Putamen (tissue), 1 donor: ENCODE measurements at places on chromosomes 13 and 19.

DNA sequence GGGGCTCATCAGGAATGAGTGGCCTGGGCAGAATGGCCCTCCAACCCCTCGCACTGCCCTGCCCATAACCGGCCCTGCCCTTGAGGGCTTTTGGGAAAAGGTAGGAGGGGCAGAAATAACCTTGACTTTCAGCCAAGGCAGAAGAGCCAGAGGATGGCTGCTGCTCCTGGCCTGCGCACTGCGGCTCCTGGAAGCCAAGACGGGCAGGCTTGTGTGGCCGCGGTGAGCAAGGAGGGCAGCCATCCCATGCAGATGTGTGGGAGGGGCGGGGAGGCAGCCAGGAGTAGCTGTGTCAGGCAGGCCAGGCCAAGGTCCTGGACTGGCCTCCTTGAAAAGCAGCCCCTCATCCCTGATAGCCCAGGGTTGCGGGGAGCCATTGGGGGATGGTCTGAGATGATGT, 57.6 kb upstream of the URI1 start:
- no peak for DNase-seq

GRCh38 chr19:52453324-52454094, at the start of gene ZNF578:
Gene ZNF578 (plus strand): TSS chr19:52453553. CDS start chr19:52501846, 48,293 bp downstream.
- DNase-seq, result peak; percentile 80

DNA sequence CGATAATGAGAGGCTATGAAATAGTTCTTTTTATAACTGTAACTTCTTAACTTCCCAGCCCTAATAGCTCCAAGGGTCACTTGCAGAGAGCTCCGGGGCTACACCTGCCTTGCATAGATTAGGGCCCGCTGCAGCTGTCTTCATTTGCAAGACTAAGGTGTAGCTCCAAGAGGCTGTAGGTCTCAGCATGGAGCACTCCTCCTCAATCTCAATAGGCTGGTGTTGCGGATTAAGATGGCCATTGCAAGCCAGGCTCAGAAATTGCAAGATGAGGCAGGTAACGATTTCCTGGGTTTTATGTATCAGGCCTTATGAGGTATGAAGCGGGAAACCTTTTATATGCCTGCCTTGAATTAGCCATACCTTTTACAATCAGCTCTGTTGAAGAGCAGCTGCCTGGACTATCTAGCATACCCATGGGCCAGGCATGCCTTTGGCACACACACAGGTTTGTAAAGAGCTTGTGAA, 185.7 kb downstream of the TM9SF2 start:
- no peak for DNase-seq

- no peak for DNase-seq
Measured at GRCh38 chr13:107675847-107676550, 539.3 kb downstream of the LIG4 start.

GRCh38 chr19:18156841-18157464, 4.0 kb downstream of the PIK3R2 start:
- DNase-seq, result peak; percentile 75

- DNase-seq, result no peak
Measured at GRCh38 chr19:55685776-55686175, 10.8 kb downstream of the EPN1 start.

DNA sequence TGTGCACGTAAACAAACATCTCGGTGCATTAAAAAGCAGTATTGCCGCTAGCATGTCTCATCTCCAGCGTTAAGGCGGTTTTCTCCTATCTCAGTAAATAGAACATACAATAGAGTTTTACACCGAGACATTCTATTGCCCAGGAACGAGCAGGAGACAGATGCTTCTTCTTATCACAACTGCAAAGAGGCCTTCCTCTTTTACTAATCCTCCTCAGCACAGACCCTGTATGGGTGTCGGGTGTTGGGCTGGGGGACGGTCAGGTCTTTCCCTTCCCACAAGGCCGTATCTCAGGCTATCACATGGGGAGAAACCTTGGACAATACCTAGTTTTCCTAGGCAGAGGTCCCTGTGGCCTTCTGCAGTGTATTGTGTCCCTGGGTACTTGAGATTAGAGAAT, 21.2 kb downstream of the ZNF233 start:
- DNase-seq, result no peak

DNA sequence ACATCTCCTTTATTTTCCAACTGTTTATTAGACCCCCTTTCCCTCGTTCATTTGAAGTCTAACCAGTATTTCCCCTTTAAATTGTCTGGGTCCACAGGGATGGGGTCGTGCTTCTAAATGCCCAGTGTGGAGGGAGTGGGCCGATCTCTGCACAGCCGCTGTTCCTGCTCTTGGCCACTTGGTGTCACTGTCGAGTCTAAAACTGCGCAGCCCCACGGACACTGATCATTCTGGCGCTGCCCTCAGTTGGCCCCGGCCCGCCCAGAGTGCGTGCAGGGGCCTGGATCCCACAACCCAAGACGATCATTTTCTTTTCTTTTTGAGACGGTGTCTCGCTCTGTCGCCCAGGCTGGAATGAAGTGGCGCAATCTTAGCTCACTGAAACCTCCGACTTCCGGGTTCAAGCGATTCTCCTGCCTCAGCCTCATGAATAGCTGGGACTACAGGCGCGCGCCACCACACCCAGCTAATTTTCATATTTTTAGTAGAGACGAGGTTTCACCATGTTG, 12.0 kb downstream of the WDR88 start:
- peak; percentile 42 for DNase-seq

DNA sequence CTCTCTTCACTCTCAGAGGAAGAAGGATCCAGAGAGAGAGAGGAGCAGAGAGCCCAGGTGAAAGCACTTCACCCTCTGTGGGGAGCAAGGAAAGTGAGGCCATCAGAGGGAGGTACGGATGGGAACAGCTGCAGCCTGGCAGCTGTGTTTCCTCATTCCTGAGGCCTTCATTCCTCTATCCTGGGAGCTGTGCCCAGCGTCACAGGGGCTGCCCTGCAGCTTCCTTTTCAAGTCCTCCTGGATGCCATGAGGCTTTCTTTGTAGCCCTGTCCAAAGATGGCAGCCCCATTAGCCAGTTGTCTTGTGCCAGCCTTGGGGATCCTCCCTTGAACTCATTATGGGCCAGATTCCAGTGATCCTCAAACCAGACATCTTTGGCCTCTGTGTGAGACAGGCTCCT, 76.8 kb upstream of the PCDH8 start:
- no peak for DNase-seq

GRCh38 chr13:99867535-99868257, 103.9 kb downstream of the ZIC5 start:
- no peak for DNase-seq

GRCh38 chr19:52176574-52176973, 5.2 kb upstream of the ZNF836 start:
- no peak for DNase-seq

DNA sequence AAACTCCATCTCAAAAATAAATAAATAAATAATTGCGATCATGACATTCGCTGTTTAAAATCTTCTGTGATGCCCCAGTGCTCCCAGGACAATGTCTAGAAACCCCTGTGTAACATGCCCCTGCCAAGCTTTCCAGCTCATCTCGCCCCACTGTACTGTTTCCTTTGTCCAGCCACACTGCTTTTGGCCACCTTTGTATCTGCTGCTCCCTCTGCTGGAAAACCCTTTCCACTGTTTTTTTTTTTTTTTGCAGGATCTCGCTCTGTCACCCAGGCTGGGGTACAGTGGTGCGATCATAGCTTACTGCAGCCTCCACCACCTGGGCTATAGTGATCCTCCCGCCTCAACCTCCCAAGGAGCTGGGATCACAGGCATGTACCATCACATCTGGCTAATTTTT, 7.5 kb downstream of the PLAUR start:
- no peak for DNase-seq

GRCh38 chr19:19059837-19060611, 3.8 kb upstream of the SLC25A42 start:
- DNase-seq, result no peak

GRCh38 chr13:26677156-26677555, 83.4 kb downstream of the GPR12 start:
- no peak for DNase-seq

- no peak for DNase-seq
Measured at GRCh38 chr19:3507371-3508120, 1.4 kb downstream of the FZR1 start.

- DNase-seq, result no peak
Measured at GRCh38 chr13:68257111-68257842, 1027.1 kb upstream of the PCDH9 start.

DNA sequence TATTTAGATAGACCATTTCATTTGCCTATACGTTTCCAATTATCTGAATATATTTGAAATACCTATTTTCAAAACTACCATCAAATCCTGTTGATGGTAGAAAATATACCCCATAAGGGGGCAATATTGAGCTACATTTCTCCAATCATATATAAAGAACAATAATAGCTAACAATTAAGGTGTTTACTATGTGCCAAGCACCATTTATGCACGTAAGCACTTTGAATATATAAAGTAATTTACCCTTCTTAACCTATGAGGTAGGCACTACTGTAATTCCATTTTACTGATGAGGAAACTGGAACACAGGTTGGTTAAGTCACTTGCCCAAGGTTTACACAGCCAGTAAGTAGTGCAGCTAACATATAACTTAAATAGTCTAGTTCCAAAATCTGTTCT, 79.2 kb downstream of the UBL3 start:
- DNase-seq, result no peak
